ENCODE measurements at places on chromosomes 12 and 14.

GRCh38 chr12:91948504-91948903 lies 197.1 kb downstream of the BTG1 start:
- no peak for DNase-seq

GRCh38 chr14:37143475-37143874 lies 28.9 kb downstream of the SLC25A21 start:
- no peak for DNase-seq

- DNase-seq = no peak
These were observed 78.8 kb downstream of the C12orf75 start for GRCh38 chr12:105409279-105409678.

- DNase-seq = no peak
These were observed 25.0 kb downstream of the SH2B3 start for GRCh38 chr12:111430433-111431353.

DNA sequence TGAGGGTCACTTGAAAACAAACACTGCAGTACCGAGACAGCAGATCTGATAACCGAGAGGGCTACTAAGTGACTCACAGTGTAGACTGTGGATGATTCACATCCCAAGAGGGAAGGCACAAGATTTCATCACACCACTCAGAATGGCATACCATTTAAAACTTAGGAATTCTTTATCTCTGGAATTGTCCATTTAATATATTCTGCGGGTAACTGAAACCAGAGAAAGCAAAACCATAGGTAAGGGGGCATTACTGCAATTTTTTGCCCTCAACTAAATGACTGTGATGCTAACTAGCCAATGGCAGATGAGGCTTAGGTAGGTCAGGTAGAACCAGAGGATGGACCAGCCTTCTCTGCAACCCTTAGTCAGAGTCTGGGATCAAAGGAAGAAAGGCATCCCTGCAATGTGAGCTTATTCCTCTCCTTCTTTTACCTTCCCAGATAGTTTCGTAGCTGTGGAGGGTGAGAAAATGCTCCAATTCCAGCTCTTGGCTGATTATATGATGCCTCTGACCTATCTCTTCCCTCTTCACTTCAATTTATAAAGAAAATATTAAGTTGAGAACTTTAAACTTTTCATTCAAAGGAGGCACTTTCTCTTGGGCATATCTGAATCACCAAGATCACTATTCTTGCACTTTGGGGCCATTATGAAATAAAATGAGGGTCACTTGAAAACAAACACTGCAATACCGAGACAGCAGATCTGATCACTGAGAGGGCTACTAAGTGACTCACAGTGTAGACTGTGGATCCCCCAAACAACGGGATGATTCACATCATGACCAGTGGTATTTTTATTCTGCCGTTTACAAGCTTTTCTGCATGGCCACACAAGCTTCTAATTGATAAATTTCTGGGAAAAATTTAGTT lies 6.8 kb downstream of the ART4 start:
- DNase-seq = no peak

DNA sequence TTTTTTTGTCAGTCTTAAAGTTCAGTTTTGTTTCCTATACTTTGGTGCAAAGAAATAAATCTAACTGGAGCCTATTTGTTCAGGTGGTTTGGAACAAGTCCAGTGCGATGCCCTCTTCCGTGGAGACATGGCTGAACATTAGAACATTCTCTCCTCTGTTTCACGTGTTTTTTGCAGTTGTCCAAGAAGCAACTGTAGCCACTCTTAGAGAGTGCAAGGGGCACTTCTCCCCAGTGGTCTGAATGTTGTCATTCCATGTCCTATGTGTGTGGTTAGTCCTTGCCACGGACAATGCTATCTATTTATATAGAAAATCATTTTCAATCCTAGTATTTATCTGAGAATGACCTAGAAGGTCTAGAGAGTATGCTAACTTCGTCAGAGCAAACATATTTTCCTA lies 1232.5 kb upstream of the SEL1L start:
- no peak for DNase-seq

- no peak for DNase-seq
These were observed 8.3 kb downstream of the COL2A1 start for GRCh38 chr12:47995981-47996401.

DNA sequence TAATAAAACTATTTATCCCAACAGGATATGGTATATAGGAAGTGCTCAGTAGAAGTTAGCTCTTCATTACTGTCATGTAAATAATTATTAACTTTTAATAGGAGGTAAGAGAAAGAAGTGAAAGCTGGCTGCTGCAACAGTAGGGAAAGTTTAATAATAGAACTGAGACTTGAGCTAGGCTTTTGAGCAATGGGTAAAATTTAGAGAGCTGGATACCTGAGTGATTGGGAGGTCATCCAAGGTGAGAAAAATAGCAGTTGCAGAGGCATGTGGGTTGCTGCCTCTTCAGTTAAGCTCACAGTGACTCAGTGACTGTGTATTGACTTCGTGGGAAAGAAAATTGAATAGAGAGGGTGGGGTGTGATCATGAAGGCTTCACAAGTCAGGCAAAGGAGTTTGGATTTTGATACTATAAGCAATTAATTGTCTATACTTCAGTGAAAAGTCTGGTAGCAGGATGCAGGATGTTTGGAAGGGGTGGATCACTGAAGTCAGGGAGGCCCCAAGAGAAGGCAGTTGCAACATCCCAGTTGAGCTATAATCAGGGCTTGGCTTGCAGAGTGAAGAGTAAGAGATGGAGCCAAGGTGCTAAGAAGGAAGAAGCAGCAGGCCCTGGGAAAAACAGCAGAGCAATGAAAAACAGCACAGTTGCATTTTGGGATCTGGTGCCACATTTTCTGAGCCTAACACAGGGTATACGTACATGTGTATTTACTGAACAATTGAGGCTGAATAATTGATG lies 172.0 kb upstream of the FRMD6 start:
- DNase-seq = no peak

DNA sequence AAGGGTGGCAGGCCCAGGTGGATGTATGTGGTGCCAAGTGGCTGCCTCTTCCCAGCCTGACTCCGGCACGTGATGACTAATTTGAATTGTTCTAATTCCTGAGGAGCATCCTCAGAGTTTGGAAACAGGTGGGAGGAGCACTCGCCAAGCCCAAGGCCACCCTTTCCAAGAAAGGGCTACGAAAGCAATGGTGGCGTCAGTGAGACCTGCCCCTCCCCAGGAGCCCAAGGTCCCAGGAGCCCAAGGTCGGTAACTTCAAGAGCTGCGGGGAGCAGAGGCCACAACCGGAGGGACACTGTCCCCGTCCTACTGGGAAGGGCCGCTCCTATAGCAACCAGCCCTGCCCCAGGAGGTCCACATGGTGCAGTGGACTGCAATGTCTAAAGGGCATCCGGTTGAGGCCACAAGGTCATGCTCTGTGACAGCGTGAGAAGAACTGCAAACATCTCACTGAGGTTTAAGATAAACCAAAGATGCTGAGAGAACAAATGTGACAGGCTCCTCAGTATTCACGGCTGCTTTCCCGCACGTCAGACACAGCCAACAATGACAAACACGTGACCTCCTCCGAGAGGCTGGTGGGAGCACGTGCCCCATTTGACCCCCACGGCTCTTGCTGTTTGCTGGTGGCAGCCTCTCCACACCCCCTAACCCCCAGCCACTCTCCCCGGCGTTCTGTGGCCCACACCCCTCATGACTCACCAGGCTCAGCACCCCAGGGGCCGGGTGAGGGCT lies 79.6 kb downstream of the ITPK1 start:
- no peak for DNase-seq

DNA sequence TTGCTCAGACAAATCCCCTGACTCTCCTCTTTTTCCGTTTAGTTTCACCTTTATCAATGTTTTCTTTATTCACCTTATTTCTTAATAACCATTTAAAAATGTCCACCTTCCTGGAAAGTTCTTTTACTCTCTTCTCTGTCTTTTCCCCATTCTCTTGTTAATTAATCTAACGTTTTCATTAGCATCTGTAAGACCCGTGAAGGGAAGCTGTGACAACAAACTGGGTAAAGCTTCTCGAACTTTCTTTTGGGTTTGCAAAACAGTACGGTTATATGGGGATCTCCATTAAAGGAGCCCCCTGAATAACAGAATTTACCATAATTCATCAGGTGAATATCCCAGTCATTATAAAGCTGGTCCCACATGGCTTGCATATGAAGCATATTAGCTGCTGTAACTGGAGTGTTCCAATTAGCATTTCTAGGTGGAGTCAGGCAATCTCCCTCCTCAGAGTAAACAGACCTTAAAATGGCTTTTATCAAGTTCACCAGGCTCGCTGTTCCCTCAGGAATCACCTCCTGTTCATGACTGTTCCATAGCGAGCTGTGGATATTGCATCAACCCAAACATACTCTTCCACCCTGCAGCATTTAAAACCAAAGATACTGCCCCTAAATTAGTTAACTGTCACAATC lies 42.4 kb downstream of the TMEM30B start:
- no peak for DNase-seq
